ENCODE measurements at places on chromosomes 4 and X. TPM values are rescaled to one million over a fixed set of nuclear protein-coding genes. Genes with fewer than 3 reads are reported as not detected.

Gene SMIM10L2A
- 1.8 TPM for total RNA-seq

Gene H2BW2
- not detected for total RNA-seq

Gene GLOD5
- total RNA-seq: not detected

Gene BTK
- 0.48 TPM for total RNA-seq

Gene ZCCHC12
- total RNA-seq: not detected

Gene ETDA
- not detected for total RNA-seq

Gene ARMCX1
- 0.72 TPM for total RNA-seq

Gene GPR119
- total RNA-seq: not detected

Gene PTTG2
- total RNA-seq: 2.0 TPM

Gene GSPT2
- 13.2 TPM for total RNA-seq

Gene POLN
- 3.2 TPM for total RNA-seq

Gene GABRG1
- not detected for total RNA-seq

Gene XG
- total RNA-seq: not detected

Gene CXCL11
- not detected for total RNA-seq

Gene STATH
- not detected for total RNA-seq

Gene LRIT3
- not detected for total RNA-seq

Gene EPHA5
- not detected for total RNA-seq

Gene TMEM150C
- total RNA-seq: not detected

Gene STPG2
- total RNA-seq: not detected

Gene RASSF6
- 0.06 TPM for total RNA-seq

Gene GPC4
- not detected for total RNA-seq

Gene GAGE12H
- not detected for total RNA-seq

Gene AMTN
- not detected for total RNA-seq

Gene HAND2
- total RNA-seq: not detected

Gene LRCH2
- not detected for total RNA-seq

Gene HTATSF1
- total RNA-seq: 63.8 TPM

Gene CSN1S1
- total RNA-seq: not detected

Gene CABS1
- total RNA-seq: not detected

Gene EPGN
- total RNA-seq: not detected

Gene CFAP99
- 0.11 TPM for total RNA-seq

Measured in activated naive CD8-positive, alpha-beta T cell treated with anti-CD3 and anti-CD28 coated beads, Interleukin-2, amount 10 ng/mL, durations not matched to agents 7 days and 5 days (primary cell).